Activated T-helper 1 cell treated with anti-CD3 and anti-CD28 coated beads, Interleukin-2, amount 50 U/mL, for 16 hours (primary cell): ENCODE measurements at places on chromosomes 4 and X.

GRCh38 chrX:31499109-31499508 is 427.3 kb upstream of the FTHL17 start:
- no peak for DNase-seq

DNA sequence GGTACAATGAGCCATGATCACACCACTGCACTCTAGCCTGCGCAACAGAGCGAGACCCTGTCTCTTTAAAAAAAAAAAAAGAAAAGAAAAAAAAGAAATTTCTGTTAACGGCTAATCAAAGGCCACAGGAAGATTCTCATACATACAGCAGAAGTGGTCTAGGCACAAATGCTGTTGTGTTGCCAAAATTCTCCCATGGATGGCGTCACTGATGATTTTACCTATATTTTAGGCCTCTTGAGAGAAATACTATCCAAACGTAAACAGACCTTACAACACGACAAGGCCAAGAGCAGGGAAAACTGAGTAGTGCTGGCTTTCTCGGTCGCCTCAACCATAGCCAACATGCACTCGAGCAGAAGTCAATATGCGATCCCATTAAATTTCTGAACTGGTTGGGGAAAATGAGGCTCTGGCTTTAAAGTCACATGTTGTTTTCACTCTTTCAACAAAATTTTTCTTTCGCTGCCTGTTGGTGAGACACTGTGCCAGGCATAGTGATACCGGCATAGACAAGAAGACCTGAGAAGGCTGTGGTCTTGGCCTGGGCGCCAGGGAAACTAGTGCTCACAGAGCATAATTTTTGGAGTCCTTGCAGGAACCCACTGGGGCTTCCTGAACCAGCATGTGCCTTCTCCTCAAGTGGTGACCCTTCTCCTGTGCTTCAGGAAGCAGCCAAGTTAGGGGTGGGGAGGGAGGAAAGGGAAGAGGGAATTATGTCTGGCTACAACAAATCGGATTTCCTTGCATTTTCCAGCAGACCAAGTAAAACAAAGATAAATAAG is 20.6 kb downstream of the SH3KBP1 start:
- no peak for DNase-seq

- DNase-seq: no peak
Observed at GRCh38 chr4:177161781-177162180, 147.9 kb upstream of the NEIL3 start.

- no peak for DNase-seq
Observed at GRCh38 chr4:175407926-175408325, 404.1 kb downstream of the GPM6A start.

- no peak for DNase-seq
Observed at GRCh38 chr4:180120068-180120467, 2123.1 kb upstream of the TENM3 start.

DNA sequence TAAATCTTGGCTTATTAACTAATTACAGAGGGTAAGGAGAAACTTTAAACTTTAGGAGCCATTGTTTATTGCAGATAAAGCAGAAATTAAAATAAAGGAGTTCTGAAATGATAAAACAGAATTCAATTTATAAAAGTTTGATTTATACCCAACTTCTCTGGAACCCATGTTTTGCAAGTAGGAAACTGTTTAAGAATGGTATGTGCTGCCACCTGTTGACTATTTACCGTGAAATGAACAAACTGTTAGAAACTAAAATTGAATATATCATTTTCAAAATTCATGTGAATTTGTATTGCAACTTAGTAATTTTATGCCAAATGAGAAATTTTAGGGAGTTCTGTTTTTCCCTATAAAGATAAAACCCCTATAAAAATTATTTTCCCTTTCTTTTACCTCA is 11.0 kb upstream of the TBC1D8B start:
- DNase-seq: no peak

GRCh38 chrX:69128588-69128987 is 36.7 kb downstream of the PJA1 start:
- DNase-seq: no peak

DNA sequence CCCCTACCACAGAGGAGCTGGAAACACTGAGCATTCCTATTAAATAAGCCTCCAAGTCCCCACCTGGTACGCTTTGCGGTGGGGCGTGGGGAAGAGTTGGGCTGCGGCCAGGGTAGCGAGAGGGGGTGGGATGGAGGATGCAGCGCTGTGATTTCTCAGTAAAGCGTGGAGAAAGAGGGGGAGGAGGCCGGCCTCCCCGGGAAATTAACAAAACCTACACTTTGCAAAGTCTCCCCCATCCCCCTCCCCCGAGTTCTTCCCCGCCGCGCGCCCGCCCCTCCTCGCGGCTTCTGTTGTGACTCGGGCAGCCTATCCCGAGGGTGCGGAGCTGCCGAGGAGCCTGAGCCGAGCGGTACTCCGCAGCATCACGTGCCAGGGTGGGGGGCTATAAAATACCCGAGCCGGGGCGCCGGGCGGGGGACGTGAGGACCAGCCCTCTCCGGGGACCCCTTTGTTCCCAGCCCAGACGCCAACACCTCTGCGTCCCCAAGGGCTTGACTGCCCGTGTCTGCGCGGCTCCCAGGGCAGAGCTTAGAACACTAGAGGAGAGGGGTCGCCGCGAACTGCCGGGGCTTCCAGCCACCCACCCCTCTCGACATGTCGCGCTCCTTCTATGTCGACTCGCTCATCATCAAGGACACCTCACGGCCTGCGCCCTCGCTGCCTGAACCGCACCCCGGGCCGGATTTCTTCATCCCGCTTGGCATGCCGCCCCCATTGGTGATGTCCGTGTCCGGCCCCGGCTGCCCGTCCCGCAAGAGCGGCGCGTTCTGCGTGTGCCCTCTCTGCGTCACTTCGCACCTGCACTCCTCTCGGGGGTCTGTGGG is at the start of gene GSX2:
Gene GSX2 (plus strand): TSS at position 416 of the 827 bp plus-strand sequence. CDS start 182 bp downstream, at position 598.
- no peak for DNase-seq

DNA sequence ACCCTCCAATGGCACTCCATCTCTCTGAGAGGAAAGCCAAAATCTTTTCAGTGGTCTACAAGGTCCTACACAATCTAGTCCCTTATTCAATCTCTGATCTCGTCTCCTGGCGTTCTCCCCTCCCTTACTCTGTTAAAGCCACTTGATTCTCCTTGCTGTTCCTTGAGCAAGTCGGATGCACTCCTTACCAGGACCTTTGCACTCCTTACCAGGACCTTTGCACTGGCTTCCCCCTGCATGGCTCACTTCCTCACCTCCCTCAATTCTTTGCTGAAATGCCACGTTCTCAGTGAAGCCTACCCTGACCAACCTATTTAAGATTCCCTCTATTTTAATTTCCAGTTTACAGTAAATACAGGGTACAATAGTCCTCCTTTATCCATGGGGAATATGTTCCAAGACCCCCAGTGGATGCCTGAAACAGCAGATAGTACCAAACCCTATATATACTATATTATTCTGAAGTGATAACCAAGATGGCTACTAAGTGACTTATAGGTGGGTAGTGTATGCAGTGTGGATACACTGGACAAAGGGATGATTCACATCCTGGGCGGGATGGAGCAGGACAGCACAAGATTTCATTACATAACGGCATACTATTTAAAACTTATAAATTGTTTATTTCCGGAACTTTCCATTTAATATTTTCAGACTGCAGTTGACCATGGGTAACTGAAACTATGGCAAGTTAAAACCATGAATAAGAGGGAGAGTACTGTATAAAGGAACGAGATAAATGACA is 6.5 kb upstream of the DLG3 start:
- DNase-seq: no peak

DNA sequence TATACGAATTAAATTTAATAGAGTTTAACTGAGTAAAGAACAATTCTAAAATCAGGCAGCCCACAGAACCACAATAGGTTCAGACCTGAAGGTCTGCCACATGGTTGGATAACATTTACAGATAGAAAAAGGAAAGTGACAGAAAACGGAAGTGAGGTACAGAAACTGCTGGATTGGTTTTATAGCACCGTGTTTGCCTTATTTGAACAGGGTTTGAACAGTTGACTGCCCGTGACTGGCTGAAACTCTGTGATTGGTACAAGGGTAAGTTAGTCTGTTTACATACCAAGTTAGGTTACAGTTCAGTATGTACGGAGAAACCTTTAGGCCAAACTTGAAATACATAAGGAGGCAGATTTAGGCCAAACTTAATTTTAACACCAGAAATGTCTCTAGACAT is 64.1 kb upstream of the ATXN3L start:
- no peak for DNase-seq

- DNase-seq: peak; percentile 22
Observed at GRCh38 chrX:54043541-54044125, 640 bp downstream of the PHF8 start.

DNA sequence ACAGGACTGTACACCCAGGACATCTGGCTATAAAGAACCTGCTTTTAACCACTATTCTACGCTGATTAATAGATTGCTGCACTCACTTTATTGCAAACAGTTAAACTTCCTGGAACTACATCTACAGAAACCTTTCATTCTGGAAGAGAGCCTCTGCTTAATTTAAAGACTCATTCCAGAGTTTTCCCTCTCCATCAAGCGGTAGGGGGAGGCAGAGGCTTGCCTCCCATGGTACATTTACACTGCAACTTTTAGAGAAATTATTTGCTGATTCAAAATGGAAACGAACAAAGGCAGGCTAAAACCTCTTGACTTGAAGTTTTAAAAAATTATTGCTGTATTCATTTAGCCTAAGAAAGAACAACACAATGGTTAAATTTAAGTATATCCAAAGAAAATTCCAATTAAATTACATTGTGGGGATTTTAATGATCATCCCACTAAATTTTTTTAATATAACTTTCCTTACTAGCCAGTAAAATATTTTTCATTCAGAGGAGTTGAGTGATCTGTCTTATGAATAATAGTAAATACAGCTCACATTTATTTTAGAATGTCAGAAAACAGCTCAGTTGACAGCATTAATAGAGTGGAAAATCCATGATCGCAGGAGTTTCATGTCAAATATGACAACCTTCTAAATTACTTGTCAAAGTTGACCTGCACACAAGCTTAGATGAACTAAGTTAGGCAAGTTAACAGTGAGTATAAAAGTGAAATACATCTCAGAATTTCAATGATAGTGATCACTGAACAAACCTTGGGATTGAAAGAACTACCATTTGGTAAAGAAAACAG is 46.3 kb upstream of the PCDH10 start:
- no peak for DNase-seq

GRCh38 chr4:81113024-81113423 is 82.5 kb downstream of the BMP3 start:
- no peak for DNase-seq
